Activated CD4-positive, CD25-positive, alpha-beta regulatory T cell (primary cell): ENCODE measurements at places on chromosomes 13 and 19.

DNA sequence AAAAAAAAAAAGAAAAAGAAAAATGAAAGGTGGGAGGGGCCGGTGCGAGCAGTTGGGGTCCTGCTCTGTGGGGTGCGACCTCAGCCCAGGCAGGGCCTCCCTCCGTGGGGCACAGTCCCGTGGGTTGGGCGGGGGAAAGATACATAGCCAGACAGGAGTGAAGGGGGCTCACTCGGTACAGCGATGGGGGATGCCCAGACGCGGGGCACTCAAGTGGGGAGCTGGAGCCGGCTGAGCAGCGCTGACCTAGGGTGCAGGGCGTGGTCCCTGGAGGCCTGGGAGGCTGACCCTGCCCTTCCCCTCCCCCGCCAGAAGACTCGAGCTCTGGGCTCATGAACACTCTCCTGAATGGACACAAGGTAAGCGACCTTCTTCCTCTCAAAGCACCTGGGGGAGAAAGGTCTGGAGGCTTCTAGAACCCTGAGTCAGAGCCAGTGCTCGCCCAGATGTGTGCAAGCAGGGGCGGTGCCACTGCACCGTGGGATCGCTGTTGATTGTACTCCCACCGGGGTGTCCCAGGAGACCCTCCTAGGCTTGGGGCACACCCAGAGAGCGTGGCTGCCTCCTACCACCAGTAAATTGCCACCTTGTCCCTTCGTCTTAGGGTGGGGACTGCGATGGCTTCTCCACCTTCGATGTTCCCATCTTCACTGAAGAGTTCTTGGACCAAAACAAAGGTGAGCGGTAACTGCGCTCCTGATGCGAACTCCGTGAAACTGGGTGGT lies 3.4 kb downstream of the HMG20B start:
- DNase-seq, result no peak

- no peak for DNase-seq
Measured at GRCh38 chr13:31887286-31887685, 144.3 kb upstream of the FRY start.

DNA sequence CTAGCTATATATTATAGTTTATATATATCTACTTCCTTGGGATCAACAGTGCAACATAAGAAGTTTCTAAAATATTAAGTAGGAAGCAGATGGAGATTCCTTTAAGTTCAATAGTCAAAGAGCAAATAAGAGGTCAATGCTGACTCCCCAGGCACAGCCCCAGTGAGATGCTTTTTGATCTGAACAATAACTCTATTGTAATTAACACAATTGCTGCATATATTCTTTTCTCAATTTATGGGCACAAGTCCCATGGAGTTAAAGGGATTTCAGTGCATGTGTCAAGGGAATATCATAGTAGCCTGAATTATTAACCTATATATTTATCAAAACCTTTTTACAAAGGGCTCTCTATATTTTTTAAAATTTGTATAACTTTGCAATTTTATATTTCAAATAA lies 180.8 kb downstream of the SPRY2 start:
- no peak for DNase-seq

DNA sequence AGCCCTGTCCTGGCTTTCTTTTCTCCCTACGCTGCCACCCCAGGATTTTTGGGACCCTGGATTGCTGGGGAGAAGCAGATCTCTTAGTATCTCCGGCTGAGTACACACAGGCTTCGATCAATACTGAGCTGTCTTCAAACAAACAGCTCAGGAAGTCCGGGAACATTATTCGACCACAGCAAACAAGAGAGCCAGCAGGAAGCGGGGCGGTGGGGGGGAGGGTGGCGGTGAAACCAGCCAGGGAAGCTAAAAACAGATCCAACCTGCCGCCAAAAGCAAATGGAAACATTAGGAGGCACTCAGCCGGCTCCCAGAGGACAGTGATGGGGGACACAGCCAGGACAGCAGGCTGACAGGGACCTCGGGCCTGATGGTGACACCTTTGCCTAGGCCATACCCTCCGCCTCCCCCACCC lies 12.2 kb upstream of the BCAM start:
- no peak for DNase-seq

DNA sequence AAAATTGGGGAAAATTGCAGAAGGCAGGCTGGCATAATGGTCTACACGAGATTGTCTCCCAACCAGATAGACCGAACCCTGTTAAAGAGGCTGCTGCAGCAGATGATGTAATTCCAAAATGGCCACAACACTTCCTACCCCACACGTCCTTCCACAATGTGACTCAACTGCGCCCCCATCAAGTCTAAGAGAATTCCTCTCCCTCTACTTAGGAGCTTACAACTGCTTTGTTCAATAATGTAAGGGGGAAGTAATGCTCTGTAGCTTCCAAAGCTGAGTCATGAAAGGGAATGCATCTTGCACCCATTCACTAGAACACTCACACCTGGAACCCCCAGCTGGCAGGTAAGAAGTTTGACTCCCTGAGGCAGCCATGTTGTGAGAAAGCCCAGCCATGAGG lies 117.8 kb upstream of the IRS2 start:
- DNase-seq, result no peak

DNA sequence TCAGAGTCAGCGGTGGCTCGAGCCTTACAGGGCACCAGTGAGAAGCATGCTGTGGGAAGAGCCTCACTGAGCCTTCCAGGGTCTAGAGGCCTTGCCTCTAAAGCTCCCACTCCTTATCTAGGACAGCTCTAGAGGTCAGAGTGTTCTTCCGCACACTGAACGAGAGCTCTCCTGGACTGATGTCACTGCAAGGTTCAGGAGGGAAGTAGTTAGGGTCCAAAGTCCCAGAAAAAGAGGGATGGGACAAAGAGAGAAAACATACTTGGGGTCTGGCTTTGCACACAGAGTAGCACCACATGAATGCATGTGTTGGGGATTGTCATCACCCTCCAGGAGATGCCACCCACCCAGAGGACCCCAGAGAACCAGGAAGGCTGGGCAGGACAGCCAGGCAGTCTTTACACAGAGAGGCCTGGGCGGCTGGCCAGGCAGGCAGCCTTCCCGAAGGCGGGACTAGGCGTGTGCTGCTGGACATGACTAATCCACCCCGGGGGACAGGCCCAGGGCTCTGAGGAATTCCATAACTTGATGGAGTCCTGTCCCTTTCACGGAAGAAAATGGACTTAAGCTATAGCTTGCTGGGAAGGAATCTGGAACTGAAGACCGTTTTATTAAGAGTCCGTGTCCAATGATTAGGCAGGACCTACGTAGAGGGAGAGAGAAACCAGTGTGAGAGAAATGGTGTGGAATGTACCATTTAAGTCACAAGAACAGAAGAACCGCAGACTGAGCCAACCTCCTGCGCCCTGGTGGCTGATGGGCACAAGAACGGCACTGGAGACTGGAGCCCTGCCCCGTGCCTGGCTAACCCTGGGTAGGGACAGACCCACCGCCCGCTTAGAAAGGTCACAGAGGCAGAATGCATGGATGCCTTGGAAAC lies 16.6 kb upstream of the EPHX3 start:
- DNase-seq, result no peak

- peak; percentile 34 for DNase-seq
Measured at GRCh38 chr19:48390188-48391099, 907 bp downstream of the KDELR1 start.

- DNase-seq, result no peak
Measured at GRCh38 chr13:109204657-109205056, 575.2 kb downstream of the MYO16 start.

DNA sequence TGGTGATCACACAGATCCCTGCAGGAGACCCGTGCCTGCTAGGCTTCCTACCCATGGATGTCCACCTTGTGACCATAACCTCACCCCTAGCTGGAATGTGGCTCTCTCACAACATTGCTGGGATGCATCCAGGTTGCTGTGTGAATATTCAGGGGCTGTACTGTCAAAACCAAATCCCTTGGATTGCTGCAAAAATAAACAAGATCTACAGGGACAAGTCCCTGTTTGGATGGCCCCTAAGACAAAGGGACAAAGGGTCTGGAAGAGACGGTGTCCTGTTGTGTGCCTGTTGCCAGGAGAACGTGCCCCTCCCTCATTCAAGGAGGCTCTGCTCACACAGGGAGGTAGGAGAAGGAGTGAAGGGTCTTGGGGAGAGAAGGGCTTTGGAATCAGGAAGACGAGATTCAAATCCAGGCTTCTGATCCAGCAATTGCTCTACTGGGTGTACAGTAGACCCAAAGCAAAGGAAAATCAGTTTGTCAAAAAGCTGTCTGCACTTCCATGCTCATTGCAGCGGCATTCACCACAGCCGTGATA lies 89.2 kb upstream of the WASF3 start:
- DNase-seq, result no peak

DNA sequence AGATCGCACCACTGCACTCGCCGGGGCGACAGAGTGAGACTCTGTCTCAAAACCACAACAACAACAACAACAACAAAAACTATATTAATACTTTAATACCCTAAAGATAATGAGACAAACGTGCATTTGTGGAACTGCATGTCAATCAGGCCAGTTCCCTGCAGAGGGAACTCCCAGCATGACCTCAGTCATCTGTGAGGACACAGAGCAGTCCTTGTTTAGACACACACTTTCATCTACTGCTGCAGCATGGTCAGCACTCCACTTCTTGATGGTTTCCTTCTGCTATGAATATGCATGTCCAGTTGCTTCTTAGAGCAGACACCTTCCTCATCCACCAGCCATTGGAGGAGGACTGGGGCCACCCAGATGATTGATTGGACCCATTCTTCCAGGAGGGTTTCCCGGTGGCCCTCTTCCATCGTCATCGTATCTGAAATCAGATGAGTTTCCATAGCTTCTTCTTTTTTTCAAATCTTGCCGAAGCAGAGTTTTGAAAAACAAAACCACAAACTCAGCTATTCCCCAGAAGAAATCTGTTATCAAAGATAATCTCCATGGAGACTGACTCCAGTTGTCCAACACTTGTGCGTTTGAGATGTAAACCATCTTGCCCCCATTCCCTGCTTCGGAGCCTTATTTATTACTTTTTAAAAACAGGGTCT lies 26.5 kb downstream of the ZNF607 start:
- no peak for DNase-seq

GRCh38 chr13:20840568-20840967 lies 62.0 kb downstream of the XPO4 start:
- DNase-seq, result no peak

DNA sequence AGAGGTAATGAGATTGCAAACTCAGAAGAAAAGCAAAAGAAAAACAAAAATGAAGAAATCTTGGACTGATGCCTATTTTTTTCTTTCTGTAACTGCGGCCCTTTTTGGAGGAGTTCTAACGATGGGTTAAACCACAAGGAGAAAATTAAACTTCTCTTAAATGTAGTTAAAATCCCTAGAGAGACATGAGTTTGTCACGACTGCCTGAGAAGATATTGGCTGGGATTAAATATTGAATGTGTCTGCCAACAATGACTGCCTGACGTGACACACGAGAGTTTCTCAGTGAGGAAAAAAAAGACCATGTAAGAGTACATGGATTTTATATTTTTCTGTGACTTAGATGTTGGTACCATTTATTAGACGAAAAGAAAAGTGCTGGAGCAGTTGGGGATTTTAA lies 1013.4 kb downstream of the PCDH9 start:
- no peak for DNase-seq

DNA sequence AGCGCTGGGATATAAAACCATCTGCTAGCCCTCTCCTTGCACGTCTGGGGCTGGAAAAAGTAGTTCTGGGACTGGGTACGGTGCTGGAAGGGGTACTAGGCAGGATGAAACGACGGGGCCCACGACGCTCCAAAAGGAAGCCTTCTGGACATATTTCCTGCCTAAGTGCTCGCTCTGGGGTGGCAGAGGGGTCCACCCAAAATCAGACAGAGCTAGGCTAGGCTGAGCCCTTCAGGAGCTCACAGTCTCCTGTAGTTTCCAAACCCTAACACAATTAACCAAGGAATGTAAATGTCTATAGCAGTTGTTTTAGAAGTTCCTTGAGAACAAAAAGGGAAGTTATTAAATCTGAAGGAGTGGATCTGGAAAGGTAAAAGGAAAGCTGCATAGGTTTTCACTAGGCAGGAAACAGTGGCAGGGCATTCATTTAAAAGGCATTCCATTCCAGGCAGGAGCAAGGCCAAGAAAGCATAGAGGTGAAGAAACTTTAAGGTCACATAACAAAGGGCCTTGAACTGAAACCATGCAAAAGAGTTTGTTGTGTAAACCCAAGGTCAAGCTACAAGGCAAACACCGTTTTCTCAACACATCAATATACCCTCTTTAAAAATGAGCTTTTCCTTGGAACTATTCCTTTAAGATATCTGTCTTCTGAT lies 634 bp upstream of the DIAPH3 start:
- no peak for DNase-seq

GRCh38 chr13:51804295-51805172 lies 571 bp upstream of the DHRS12 start:
- no peak for DNase-seq

GRCh38 chr19:41868120-41868988 lies 8.3 kb downstream of the RPS19 start:
- no peak for DNase-seq

DNA sequence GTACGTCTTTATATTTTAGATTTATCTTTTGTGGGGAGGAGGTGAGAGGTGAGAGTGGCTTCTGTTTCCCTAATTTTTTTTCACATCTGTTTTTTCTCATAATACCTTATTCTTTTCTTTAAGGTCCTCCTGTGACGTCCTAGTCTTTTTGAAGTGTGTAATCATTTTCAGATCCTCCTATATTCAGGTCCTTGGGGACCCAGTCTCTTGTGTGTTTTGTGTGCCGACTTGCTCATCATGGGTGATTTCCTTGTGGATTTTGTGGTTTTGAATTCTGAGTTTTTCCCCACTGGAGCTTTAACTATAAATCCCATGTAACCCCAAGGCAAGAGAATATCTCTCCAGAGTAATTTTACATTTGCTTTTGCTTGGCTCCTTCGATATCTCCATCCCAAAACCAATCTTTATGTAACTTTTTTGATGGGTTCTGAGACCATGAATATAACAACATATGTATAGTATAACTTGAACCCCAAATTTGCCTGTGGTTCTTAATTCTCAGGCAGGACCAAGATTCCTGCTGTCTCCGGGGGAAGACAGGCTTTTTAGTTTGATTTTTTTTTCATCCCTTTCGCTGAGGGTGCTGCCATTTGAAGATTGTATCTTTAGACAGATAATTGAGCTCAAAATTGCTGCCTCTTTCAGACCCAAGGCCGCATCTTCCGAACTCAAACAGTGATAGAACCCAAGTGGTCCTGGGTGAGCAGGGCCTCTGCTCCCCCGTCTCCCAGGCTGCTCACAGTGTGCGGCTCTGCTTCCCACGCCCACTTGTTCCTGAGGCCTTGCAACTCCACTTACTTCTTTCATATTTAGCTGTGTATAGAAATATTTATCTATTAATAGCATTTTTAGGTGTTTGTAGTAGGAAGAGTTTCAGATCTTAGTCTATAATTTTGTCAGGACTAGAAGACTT lies 59.1 kb upstream of the GPR183 start:
- no peak for DNase-seq

GRCh38 chr19:50717891-50718254 lies 1.7 kb downstream of the SHANK1 start:
- DNase-seq, result no peak

DNA sequence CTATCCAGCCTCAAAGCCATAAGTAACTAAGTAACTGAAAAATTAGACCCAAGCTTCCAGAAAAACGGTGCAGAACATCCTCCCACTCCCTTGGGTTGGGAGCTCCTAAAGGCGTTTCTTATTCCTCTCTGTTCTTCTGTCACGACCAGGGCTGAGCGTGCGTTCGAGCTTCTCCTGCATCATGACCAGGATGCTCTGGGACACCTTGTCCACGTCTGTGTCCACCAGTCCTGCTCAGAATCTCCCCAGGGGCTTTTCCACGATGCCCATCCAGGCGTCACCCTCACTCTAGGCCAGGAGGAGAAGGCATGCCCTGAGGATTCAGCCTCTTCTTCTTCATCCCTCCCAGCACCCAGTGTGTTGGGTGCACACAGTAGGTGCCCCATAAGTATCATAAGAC lies 37.8 kb upstream of the GAS6 start:
- DNase-seq, result no peak

GRCh38 chr13:101397742-101398141 lies 18.6 kb downstream of the NALCN start:
- DNase-seq, result no peak
